Astrocyte of the hippocampus (primary cell): ENCODE measurements at places on chromosomes 11 and 22.

DNA sequence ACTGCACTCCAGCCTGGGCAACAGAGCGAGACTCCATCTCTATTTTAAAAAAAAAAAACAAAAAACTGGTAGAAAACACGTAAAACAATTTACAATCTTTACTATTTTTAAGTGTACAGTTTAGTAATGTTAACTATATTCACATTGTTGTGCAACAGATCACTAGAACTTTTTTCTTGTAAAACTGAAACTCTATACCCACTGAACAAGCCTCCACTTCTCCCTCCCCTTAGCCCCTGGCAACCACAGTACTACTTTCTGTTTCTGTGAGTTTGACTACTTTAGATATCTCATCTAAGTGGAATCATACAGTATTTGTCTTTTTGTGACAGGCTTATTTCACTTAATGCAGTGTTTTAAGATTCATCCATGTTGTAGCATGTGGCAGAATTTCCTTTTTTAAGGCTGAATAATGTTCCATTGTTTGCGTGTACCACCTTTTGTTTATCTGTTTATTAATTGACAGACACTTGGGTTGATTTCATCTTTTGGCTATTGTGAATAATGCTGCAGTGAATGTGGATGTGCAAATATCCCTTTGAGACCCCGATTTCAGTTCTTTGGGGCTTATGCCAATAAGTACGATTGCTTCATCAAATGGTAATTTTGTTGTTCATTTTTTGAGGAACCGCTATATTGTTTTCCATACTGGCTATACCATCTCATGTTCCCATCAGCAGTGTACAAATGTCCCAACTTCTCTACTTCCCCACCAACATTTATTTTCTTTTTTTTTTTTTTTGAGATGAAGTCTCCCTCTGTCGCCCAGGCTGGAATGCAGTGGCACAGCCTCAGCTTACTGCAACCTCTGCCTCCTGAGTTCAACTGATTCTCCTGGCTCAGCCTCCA is 11.0 kb downstream of the DDB2 start:
- no peak for DNase-seq

DNA sequence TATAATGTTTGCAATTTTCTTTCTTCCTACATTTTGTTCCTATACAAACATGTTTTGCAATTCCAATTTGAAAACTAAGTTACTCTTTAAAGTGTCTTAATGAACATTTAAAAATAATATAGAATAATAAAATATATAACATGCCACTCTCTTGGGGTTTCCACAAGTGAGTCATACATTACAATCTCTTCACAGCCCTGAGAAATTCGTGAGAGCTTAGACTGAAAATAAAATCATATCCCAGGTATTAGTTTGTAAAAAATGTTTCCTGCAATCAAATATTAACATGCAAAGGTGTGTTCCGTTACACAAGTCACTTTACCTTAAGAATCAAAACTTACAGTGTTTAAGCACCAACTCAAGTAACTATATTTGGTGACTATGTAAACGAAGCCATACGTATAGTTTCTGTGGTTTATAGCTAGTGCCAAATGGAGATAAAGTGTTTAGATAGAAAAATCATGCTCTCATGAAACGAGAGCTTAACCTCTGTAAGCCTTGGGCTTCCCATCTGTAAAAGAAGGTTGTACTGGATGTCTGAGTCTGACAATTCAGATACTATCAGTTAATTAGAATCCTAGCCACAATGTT is 253.6 kb upstream of the ANO3 start:
- no peak for DNase-seq

DNA sequence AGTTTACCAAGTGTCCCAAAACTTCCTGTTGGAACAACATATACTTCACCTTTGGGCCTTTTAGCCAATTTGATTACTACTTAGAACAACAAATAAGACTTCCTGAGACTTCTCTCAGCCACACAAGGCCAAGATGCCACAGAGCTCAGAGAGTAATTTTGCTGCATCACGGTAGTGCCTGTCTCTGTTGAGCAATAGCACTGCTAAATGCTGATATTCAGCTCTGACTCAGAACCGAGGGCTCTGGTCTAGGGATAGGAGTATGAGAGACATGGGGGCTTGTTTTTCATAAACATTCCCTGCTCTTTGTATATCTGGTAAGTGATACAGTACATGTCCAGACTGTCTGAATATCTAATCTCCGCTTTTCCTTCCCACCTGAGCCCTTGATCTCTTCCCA is 260.4 kb upstream of the ARHGAP20 start:
- DNase-seq, result peak; percentile 58

DNA sequence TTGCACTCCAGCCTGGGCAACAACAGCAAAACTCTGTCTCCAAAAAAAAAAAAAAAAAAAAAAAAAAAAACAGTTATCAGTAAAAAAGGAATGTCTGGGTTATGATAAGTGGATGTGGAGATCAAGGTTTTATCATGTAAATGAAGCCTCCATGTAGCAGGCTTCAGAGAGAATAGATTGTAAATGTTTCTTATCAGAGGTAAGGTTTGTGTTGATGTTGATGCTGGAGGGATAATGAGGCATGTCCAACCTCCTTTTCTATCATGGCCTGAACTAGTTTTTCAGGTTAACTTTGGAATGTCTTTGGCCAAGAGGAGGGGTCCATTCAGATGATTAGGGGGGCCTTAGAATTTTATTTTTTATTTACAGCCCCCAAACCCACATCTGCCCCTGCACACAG is 35.4 kb upstream of the TREH start:
- DNase-seq, result no peak

DNA sequence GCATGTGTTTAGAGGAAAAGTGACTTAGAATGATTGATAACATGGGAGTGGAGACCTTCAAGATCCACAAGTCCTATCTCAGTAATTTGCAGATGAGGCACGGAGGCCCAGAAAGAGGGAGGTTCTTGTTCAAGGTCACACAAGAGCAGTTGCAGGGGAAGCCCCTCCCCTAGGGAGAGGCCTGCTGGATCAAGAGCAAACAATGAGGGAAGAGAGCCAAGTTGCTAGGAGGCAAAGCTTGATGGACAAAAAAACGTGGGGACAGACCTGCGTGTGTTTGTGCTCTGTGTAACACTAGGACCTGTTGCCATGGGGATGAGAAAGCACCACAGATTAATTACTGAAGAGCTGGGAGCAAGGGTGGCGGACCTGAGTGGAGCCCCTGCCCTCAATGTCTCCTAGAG is 6.4 kb upstream of the MFRP start:
- peak; percentile 53 for DNase-seq

DNA sequence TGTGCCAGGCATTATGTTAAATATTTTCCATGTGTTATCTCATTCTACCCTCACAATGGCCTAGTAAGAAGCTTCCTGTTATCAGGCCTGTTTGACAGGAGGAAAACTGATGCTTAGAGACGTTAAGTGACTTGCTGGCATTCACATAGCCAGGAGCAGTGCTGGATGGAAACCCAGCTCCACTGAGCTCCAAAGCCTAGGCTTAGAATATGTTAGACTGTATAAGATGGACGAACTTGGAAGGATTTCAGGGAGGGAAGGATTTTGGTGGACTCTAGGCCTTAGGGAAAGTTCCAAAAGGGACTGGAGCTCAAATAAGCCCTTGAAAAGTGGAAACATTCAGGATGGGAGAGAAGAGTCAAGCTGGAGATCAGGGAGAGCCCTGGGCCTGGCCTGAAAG is 2.1 kb downstream of the CD44 start:
- no peak for DNase-seq

GRCh38 chr11:23574149-23574548 is 713.9 kb upstream of the CCDC179 start:
- DNase-seq, result no peak

GRCh38 chr11:59668188-59668949 is 468 bp downstream of the PATL1 start:
- DNase-seq, result no peak

DNA sequence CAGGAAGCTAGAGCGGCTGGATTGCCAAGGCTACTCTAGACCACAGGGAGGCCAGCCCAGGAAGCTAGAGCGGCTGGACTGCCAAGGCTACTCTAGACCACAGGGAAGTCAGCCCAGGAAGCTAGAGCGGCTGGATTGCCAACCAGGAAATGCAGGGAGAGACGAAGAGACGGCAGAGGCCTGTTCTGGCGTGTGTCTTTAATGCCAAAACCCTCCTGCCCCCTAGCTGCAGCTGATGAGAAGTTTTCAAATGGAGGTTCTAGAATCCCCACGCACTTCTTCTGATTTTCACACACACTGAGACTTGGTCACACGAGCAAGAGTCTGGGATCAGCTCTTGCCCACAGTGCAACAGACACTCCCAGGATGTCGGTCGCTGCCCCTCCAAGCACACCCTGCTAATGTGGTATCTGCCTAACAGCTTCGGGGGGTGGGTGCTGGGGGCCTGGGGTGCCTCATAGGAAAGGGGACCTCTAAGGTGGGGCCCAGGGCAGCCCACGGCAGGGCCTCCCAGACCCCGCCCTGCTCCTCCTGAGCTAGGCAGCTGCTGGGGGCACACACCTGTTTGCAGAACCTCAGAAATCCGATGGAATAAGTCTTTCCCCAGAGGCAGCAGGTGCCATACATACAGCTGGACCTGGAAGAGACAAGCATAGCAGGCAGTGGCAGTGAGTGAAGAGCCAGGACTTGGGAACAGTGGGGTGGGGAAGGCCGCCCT is 28.5 kb downstream of the MAFF start:
- no peak for DNase-seq

- peak; percentile 96 for DNase-seq
These were observed at the start of the genes NLRP14 and ZNF214 for GRCh38 chr11:7020183-7020917. Gene NLRP14 (plus strand): TSS chr11:7020479. CDS start chr11:7038587, 18,108 bp downstream. Gene ZNF214 (minus strand): TSS chr11:7020346. CDS start chr11:7002835, 17,511 bp downstream.

DNA sequence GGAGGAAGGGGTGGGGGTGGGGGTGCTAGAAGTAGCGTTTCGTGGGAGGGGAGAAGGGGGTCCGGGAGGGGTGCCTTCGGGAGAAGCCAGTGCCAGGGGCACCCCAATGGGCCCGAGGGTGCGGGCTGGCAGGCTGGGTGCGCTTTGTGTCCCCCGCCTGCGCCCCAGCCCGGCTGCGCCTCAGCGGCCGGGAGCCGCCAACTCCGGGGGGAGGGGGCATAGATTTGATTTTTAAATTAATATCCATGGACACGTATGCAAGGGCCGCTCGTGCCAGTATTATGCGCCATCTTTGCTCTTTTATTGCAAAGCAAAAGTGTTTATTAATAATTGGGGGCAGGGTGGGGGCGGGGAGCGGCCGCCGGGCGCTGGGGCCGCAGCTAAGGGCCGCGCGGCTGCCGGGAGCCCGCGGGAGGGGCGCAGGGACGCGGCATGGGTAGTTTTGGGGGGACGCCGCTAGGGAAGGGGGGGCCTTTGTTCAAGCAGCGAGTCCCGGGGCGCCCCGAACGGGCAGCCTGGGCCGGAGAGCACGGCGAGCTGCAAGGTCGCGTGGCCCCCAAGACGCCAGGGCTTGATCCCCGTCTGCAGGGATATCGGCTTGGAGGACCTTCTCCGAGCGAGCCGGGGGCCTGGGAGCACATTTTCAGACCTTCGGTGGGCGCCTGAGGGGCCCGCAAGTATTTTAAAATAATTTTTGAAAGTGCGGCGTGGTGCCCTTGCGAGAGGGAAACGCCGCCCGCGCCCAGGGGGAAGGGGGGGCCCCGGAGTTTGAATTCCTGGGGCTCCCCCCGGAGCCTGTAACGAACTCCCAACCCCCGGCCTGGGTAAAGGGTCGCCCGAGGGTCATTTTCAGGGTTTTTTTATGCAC is 959 bp downstream of the CCND1 start:
- DNase-seq, result peak; percentile 41

DNA sequence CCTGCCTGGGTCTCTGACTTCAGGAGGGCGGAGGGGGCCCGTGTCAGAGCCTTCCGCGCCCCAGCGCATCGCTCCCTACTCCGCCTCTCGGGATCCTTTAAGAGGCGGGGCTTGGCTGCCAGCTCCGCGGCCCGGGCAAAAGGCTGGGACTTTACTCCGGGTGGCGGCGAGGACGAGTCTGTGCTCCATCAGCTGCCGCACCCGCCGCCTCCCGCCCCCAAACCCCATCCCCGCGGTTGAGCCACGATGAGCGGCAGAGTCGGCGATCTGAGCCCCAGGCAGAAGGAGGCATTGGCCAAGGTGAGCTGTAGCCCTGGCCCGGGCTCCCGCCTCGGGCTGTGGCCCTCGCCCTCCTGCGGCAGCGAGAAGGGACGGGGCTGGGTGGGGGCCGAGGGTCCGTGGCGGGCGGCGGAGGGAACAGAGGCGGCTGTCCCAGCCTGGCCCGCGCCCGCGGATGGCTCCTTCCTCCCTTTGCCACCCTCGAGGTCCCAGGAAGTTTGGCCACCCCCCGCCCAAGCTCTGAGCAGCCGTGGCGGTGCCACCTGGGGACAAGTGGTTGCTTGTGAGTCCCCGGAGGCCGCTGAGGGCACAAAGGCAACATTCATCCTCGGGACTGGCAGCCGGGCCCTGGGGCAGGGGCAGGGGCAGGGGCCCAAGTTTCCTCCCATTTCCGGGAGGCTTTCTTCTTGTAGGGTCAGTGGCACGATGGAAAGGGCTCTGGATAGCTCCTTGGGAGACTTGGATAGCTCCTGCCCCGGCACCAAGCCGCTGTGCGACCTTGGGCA is at the start of gene SEC14L2:
TSS of gene SEC14L2 (plus strand) at position 148 of the 785 bp plus-strand sequence. CDS start at position 247, 99 bp downstream.
- DNase-seq, result peak; percentile 80

DNA sequence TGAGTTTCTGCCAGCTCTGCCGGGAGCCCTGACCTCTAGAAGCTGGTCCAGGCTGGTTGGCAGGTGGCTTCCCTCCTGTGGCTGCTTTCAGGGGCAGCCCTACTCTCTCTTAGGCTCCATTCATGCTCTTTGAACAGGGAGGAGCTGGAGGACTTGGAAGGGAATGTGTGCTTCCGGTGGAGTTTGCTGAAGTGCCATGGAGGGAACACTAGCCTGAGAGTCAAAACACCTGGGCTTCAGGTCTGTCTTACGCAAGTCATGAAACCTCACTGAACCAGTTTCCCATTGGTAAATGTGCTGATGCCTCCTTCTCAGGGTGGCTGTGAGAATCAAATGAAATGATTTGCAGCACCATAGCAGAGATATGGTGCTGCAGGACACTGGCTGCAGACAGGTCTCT is 224.5 kb downstream of the KIRREL3 start:
- no peak for DNase-seq

DNA sequence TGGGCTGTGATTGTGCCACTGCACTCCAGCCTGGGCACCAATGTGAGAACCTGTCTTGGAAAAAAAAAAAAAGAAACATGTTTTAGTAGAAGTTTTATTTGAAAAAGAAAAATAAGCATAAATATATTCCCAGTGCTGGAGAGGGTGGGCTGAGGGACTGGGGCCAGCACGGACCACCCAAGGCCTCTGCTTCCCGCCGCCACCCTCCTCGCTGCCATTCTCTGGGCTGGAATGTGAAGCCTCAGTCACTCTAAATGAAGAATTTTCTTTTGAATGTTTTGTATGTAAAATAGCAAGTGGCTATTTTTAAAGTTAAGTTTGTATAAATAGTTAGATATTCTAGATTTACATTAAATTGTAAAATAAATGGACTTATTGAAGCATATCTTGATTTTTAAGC is 5.1 kb upstream of the TRMU start:
- no peak for DNase-seq

DNA sequence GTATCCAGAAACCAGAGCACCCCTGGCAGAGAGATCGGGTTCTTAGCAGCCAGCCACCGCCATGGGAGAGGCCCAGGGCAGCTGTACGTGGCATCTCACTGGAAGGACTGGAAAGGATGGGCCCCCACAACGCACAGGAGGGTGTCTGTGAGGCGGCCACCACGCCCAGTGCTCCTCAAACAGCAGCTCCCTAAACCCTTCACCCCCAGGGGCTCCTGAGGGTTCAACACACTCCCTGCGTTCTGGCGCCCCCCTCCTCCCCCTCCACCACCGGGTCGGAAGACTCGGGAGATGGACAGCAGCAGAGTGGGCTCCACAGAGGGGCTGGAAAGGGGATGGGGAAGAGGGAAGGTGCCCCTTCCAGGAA is 1.1 kb downstream of the MAPK12 start:
- DNase-seq, result no peak
